ENCODE measurements at places on chromosomes 11 and 22.

DNA sequence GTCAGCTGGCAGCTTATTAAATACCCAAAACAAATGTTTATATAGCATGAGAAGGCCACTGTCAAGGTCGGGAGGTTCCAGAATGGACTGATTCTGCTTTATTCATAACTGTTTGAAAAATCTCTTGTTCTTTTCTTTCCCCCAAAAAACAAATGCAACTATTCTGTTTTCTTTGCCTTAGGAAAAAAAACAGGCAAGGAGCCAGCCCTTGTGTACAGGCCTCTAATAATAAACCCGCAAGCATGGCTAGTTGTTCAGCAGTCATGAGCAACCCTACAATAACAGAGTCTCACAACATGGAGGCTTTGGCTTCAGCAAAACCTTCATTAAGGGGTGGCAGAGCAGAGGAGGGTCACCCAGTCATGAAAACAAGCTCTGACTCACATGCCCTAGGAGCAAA lies 191.7 kb downstream of the KIRREL3 start:
- DNase-seq, result no peak

- no peak for DNase-seq
Observed at GRCh38 chr11:64865286-64866172, 12.9 kb downstream of the EHD1 start.

GRCh38 chr22:19060356-19061009 lies 61.7 kb downstream of the DGCR2 start:
- DNase-seq, result no peak

DNA sequence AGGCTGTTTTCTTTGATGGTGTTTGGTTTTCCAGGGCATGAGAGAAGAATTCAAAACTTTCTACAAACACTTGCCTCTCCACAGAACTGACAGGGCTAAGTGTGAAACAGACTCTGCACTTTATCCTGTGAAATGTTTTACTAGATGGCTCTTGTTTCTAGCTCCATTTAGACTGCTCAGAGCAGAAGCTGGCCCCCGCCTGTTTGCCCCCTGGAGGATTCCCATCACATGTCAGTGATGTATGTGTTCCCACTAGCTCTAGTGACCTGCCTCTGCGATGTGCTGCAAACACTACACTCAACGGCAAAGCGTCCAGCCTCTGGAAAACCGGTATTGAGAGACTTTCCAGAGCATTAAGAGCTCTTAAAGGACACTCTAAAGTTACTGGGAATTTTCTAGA lies 41.4 kb upstream of the PCF11 start:
- DNase-seq, result peak; percentile 14

- DNase-seq, result no peak
Observed at GRCh38 chr22:30538280-30538679, 8.3 kb downstream of the SEC14L6 start.

- DNase-seq, result no peak
Observed at GRCh38 chr22:48907591-48907990, 920.1 kb downstream of the BRD1 start.

GRCh38 chr11:74952752-74953151 lies 3.7 kb downstream of the SPCS2 start:
- DNase-seq, result no peak

DNA sequence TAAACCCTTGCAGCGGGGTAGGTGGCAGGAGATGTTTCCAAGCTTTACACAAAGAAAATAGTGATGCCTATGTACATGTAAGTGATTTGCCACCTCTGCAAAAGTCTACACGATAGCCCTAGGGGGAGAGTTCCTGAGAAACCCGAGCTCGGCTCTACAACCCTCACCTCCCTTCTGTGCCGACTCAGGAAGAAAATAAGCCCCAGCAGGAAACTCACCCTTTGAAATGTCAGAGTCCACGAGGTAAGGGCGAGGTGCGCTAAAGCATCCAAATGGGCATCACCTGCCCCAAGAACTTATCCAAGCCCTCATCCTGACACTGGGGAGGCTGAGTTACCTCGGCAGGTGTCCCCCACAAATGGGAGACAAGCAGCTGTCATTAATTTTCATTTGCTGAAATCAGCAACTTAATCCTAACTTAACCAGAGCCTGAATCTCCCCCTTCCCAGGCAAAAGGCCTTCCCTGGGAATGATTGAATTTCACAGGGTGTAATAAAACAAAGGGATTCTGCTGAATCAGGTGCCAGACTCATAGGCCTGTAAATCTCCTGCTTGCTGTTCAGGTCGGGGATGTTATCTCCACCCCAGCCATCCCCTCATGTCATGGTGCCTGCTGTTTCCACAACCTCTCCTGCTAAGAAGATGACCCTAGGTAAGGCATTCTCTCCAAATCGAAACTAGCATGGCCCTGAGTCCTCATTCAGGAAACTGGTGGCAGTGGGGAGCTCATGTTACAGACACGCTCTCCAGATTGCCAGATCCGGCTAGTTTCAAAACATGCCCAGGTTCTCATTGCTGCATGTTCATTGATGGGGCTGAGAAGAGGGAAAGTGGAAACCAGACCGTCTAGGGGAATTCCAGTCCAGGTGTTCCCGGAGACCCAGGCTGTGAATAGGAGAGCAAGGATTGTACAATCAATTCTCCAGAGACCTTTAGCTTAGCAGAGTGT lies 105.3 kb upstream of the KIRREL3 start:
- peak; percentile 24 for DNase-seq

- DNase-seq, result no peak
Observed at GRCh38 chr22:42222140-42222539, 48.3 kb downstream of the TCF20 start.

- no peak for DNase-seq
Observed at GRCh38 chr11:95913830-95914615, 9.9 kb downstream of the MTMR2 start.

GRCh38 chr11:128291835-128292234 lies 295.5 kb downstream of the ETS1 start:
- DNase-seq, result no peak

GRCh38 chr22:39325392-39325932 lies 6.0 kb upstream of the RPL3 start:
- no peak for DNase-seq

GRCh38 chr11:13535819-13536218 lies 40.0 kb upstream of the PTH start:
- no peak for DNase-seq

DNA sequence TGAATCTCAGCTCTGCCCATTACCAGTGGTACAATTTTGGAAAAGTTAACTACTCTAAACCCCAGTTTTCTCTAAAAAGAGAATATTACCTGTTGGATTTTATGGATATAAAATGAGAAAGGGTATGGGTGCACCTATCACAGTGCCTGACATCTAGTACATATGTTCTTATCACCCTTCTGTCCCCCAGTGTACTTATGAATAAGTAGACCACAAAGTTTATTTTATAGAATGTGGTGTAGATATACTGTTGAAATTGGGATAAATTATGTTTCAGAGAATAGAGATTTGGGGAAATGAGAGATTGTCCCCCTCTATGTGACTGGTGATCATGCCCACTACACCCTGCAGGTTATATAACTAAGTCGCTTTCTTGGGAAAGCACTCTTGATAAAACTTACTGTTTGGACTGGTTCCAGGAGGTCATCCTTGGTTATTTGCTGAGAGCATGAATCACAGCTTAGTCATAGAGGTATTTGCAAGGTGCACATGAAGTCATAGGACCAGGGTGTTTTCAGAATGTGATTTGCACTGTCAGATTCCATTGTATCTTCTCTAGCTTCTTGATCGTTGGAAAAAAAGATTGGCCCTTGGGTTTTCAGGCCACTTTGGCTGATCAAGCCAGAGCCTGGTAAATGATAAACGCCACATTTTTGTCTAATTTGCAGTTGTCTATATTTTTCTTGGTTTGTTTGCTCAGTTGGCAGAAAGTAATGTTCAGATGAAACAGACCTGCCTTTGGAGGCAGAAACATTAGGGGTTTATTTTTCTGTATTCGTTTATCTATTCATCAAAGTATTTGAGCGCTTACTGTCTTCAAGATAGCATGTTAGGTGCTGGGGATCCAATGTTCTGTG lies 21.3 kb downstream of the STX3 start:
- no peak for DNase-seq

GRCh38 chr11:99370549-99371216 lies 349.9 kb downstream of the CNTN5 start:
- DNase-seq, result peak; percentile 55

- no peak for DNase-seq
Observed at GRCh38 chr11:59243633-59244032, 30.9 kb upstream of the MPEG1 start.

GRCh38 chr11:33039274-33040032 lies at the start of gene TCP11L1:
TCP11L1 (plus strand) TSS chr11:33039572; CDS start chr11:33043774, 4,202 bp downstream.
- peak; percentile 95 for DNase-seq

DNA sequence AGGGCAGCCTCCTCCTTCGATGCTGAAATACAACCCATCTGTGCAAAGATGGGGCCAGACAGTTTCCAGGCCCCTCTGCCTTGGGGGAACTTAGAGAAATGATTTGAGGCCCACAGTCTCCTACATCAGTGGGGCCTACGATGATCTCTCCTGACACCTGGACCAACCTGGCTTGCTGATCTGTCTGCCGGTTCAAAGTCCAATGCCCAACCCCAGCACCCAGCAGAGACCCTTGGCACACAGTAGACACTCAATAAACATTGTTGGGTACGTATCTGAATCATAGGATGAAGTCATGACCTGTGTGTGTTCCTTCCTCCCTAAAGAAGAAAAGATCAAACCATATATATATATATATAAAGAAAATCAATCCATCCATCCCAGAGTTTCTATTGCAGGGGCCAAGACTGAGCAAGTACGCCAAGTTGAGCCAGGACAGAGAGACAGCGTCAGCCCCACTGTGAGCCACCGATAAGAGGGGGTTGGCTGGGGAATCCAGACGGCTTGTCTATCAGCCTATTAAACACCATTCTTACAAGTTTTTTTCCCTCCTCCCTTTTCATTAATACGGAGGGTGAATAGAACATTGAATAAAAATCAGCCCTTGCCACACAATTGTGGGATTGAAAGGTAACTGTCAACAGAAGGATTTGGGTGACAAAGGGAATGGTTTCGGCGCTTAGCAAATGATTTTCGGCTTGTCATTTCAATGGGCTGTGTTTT lies 244.1 kb downstream of the MN1 start:
- DNase-seq, result no peak

GRCh38 chr11:39571081-39571480 lies 1888.4 kb downstream of the LRRC4C start:
- DNase-seq, result no peak

- no peak for DNase-seq
Observed at GRCh38 chr11:88266157-88266556, 71.4 kb downstream of the CTSC start.

DNA sequence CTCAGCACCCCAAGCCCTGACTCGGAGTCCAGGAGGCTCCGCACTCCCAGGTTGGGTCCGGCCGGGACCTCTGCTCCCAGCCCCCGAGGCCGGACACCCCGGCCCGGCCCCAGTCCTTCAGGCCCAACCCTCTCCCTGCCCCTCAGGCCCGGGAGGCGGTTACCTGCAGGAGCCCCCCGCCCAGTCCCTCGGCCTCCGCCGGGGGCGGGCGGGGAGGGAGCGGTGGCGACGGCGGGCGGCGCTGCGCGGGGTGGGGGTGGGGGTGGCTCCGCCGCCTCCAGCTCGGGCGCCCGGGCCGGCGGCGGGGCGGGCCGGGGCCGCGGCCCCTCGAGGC lies 310 bp downstream of the TCF20 start:
- no peak for DNase-seq

DNA sequence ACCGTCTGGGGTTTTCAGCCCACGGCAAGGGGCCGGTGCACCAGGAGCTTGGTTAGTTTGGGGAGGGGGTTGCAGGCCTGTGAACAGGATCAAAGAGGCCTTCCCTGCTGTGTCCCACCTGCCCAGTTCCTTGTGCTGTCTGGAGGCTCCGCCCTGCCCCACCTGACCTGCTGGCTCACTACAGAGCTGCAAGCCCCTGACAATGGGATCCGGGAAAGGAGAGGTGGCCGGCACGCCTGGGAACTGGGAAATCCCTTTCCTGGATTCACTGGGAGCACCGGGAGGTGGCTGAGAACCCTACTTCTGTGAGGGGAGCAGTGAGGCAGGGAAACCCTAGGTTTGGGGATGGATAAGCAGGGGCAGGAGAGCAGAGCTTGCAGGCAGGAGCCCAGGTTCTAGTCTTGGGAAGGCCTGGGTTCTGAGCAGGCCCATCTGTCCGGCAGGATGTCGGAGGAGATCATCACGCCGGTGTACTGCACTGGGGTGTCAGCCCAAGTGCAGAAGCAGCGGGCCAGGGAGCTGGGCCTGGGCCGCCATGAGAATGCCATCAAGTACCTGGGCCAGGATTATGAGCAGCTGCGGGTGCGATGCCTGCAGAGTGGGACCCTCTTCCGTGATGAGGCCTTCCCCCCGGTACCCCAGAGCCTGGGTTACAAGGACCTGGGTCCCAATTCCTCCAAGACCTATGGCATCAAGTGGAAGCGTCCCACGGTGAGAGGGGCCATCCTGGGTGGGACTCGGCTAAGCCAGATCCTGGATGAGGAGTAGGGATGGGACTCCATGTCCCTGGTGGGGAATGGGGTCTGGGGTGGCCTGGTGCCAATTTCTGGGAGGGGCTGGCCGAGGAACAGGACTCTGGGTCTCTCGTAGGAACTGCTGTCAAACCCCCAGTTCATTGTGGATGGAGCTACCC lies 786 bp downstream of the CAPN1 start:
- DNase-seq, result peak; percentile 61

DNA sequence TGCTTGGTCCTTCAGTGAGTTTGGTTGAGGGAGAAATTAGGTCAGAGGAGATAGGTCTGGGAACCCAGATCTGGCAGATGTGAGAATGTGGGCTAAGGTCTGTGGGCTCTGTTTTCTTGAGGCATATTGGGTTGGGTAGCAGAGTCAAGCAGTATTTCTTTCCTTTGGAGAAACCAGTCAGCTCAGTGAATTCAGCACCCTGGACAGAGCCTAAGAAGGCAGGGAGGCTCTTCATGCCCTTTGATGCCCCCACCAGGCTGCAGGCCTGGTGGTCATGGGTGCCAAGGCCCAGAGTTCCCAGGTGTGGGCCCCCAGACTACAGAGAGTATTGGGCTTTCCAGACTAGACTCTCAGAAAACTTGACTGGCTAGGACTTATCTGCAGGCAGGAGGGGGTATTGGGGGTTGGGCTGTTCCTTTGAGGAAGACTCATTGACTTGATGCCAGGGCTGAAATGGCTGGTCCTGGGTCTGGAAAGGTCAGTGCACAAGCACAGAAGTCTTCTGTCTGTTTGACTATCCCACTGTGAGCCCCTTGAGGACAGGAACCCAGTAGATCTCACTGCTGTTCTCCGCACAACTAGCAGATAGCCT lies 45.3 kb upstream of the NECTIN1 start:
- DNase-seq, result peak; percentile 54

GRCh38 chr11:10490032-10490397 lies 35.0 kb downstream of the AMPD3 start:
- no peak for DNase-seq

GRCh38 chr22:40960145-40960544 lies 9.0 kb downstream of the RBX1 start:
- no peak for DNase-seq

GRCh38 chr22:27903805-27904473 lies 15.1 kb downstream of the PITPNB start:
- DNase-seq, result no peak

- no peak for DNase-seq
Observed at GRCh38 chr22:39426380-39427043, 26.9 kb downstream of the TAB1 start.

GRCh38 chr11:69909561-69910518 lies 90.6 kb upstream of the FGF3 start:
- peak; percentile 80 for DNase-seq

Data from muscle of back (tissue), 13 donors.